Mesothelial cell of epicardium (in vitro differentiated cells): ENCODE measurements at places on chromosomes 4 and X.

DNA sequence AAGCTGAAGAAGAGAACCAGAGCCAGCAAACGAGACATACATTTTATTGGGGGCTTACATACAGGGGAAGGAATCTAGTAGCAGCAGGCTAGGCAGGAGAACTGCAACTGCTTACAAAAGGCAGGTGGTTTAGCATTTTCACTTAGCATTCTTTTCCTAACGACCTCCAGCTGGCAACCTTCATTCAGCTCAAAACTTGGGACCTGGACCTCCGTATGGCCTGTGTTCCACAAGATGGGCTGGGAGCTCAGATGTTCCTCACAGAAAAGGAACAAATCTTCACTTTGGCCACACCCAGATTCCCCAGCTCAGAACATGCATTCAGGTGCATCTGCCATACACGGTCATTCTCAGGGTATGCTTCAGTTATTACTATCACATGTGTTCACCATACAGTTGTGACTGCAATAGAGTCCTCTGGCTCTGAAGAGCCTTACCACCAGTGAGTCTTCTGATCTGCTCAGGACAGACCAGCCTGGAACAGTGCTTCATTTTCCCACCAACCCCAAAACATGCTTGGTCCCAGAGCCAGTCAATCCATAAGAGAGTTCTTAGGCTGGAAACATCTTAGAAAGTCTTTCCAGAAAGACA, 29.6 kb upstream of the AP1AR start:
- DNase-seq, result no peak

GRCh38 chr4:94378047-94378446, 35.4 kb upstream of the HPGDS start:
- DNase-seq, result no peak

DNA sequence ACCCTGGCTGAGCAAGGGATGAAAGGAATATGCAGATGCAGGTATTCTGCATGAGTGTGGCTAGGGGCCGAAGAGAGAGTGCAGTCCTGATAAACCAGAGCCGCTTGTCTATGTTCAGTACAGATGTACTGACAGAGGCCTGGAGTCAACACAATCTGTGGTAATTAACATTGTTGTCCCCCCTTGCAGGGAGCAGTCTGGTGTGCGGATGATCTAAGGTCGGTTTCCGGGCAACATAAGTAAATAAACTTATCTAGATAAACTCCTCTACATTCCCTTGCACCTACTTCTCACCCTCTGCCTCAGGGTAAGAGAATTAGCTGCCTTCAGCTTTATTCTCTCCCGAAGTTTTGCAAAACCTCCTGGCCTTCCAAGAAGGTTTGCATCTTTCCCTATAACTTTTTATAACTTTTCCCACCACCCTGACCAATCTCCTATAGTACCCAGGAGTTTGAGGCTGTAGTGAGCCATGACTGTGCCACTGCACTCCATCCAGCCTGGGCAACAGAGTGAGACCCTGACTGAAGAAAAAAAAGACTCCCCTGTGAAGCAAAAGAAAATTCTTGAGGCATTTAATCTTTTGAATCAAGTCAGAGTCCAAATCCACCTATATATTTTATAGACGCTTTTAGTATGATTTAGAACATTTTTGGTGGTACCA, 26.6 kb downstream of the SNX25 start:
- no peak for DNase-seq

GRCh38 chr4:74942251-74942917, 9.5 kb downstream of the PARM1 start:
- no peak for DNase-seq

GRCh38 chr4:89267846-89268245, 39.8 kb downstream of the GPRIN3 start:
- DNase-seq, result no peak

- no peak for DNase-seq
Measured at GRCh38 chr4:124173912-124174311, 538.6 kb downstream of the ANKRD50 start.

DNA sequence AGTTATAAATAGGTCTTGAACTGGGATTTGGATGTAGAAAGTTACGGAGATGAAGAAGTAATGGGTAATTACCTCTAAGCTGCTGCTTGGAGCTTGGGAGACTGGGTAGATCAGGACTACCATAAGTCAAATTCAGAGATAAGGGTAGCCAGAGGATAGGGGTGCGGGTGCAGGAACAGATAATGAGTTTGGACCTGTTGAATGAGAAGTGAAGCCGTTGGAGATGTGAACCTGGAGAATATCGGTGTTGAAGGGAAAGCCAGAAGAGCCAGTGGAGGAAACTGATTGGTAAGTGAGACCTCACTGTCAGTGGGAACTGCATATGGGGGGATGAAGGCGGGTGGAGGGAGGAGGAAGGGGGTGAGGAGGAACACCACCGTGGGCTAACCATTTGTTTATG, 618 bp upstream of the FOXO4 start:
- no peak for DNase-seq

DNA sequence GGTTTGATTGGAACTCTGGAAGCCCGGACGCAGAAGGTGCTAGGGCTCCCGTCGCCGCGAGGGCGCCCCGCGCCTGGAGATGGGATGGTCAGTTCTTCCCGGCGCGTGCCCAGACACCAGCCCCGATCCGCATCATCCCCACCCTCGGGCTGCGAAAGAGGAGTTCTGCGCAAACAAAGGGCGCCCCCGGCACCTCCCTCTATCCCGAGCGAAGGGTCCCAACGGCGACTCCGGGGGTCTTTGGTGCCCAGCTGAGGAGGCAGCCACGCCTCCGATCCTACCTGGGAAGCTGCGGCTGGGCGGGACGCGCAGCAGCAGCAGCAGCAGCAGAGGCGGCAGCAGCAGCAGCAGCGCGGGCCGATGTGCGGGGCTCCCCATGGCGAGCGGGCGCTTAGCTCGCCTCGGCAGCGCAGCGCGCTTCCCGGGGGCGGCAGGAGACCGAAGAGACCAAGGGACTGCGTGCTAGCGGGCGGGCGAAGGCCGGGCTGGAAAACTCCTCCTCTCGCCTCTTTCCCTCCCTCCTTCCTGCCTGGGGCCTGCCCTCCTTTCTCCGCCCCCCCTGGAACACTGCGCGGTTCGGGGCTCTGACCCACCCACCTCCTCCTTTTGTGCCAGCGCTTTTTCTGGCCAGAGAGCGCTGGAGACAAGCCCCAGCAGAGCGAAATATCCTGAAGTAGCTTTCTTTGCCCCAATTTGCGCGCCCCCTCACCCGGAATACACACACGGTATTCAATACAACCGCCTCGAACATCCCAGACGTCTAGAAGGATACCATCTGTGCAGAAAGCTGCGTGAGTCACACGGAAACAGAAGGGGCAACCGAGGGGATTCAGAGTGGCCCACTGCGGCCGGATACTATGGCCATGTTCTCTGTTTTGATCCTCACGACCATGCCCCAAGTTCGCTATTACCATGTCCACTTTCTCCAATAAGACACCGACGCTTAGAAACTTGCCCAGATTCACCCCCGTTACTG, at the start of gene SRPX:
Gene SRPX, minus strand, starts transcription at position 457 of the 976 bp plus-strand sequence. Its CDS starts 79 bp downstream, at position 378.
- DNase-seq, result peak; percentile 42

DNA sequence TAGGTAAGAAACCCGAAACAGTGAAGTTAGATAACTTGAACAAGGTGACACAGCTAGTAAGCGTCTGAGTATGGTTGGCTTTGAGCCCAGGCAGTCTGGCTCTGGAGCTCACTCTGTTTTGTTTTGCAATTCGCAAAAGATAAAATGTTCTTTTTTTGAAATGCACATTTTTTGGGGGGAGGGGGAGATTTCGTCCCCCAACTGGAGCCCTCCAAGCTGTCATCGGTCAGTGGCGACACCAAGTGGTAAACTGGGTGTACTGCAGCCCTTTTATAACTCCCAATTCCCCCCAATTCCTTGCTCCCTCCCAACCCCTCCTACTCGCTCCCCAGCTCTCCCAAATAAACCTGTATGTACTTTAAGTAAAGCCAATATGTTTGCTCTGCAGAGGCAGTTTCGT, 2.8 kb upstream of the CLCN5 start:
- peak; percentile 63 for DNase-seq

DNA sequence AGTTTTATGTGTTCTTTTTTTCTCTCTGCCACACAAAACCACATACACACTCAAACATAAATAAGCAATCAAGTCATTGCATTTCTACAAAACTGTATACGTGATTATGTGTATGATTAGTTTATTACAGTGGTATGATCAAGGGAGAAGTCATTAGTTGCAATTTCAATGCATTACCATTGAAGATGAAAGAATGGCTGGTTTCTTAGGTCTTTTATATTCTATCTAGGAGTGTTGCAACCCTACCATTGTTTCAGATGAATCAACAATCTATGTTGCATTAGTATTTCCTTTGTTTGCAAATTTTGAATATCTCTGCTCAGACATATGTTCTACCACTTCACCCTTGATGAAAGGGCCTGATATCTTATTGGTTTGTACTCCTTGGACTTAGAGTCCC, 6.8 kb downstream of the ANXA3 start:
- no peak for DNase-seq

GRCh38 chrX:45660477-45660876, 459.8 kb upstream of the DIPK2B start:
- no peak for DNase-seq

DNA sequence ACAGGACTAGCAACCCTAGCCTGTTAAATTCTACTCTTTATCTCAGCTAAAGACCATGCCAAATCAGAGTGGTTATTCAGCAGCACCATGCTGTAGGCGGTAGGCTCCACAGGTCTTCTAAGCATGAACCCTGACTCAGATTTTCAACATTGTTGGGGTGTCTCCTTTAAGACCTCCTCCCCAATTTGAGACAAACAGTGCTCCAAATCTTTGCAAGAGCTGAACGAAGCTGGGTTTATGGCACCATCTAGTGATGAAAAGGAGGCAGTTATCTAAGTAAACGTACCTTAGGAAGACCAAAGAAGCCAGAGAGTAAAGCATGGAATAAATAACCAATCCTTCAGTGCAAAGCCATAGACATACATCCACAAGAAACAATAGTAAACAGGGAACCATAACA, 334.5 kb upstream of the SLC7A11 start:
- DNase-seq, result no peak

DNA sequence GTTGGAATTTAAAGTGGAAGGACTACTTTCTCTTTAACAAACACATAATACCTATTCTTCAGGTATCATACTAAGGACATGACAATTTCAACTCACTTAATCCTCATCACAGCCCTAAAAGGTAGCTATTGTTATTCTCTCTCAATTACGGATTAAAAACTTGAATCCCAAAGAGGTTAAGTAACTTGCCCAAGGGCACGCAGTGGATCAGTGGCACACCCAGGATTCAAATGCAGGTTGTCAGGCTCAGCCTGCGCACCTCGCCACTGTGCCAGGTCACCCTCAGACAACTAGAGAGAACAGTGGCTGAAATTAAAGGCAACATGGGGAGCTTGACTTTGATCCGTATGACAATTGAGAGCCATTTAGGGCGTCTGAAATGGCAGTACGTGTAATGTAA, 67.6 kb downstream of the MFAP3L start:
- no peak for DNase-seq

- DNase-seq, result no peak
Measured at GRCh38 chrX:10685923-10686595, 65.7 kb upstream of the MID1 start.

DNA sequence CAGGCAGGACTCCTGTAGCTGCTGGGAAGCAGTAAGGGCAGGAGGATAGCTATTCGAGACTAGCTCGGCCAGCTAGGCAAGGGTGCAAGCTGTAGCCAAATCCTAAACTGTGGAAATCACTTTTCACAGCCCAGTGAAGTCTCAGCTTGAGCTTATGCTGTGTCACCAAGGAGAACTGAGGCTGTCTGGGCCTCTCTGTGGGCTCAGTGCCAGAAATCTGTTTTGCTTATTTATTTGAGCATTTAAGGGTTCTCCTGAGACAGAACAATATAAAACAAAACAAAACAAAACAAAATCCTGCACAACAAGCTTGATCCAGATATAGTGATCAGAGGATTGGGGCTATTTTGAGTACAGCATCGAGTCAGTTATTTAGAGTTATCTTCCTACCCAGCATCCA, 97.5 kb downstream of the FANCB start:
- DNase-seq, result no peak

GRCh38 chr4:80776168-80776567, 254.3 kb upstream of the BMP3 start:
- DNase-seq, result no peak

GRCh38 chr4:117968606-117969005, 65.7 kb upstream of the NDST3 start:
- no peak for DNase-seq

DNA sequence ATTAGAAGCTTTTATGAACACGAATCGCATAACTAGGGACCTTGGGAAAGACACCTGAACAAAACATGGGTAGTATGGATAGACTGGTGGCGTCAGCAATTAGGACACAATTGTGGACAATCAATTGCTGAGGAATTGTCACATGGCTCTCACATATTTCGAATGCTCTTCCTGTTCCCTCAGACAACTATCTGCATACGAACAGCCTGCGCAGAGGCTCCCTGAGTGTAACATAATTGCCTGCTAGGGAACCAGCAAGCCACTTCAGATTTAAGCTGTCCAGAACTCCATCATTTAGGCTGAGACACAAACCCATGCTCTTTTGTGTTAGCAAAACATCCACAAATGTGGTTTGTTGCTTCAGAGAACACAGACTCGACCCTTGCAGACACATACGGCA, 160.8 kb downstream of the MGST2 start:
- no peak for DNase-seq

DNA sequence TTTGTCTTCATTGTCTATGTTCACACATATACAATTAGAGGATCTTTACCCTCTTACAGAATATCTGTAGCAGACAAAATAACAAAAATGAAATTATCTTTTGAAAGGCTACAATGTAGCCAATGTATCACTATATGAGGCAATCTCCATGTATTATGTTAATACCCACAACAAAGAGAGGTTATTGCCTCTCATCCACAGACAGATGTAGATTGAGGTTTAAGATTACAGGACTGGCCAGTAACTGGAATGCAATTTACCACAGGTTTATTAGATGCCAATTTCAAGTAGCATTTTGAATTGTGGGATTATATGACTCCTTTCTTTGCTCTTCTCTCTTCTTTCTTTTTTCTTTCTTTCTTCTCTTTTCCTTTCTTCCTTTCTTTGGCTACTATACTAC, 242.6 kb downstream of the ANKRD50 start:
- no peak for DNase-seq

GRCh38 chrX:151711787-151712186, 4.0 kb upstream of the FATE1 start:
- DNase-seq, result no peak

GRCh38 chr4:157804986-157805385, 367.8 kb downstream of the GASK1B start:
- DNase-seq, result no peak

GRCh38 chrX:74656079-74656745, 41.8 kb upstream of the RLIM start:
- DNase-seq, result no peak

- no peak for DNase-seq
Measured at GRCh38 chr4:150046728-150047217, 31.5 kb upstream of the DCLK2 start.
